ENCODE measurements at places on chromosomes 16 and 17. TPM values are rescaled to one million over a fixed set of nuclear protein-coding genes. Genes with fewer than 3 reads are reported as not detected.

HCRT gene
- total RNA-seq, result not detected

SLX4 gene
- 1.6 TPM for total RNA-seq

NKD1 gene
- under 0.01 TPM for total RNA-seq

FOXN1 gene
- not detected for total RNA-seq

CNTNAP4 gene
- total RNA-seq, result 0.16 TPM

USP10 gene
- total RNA-seq, result 27.9 TPM

STX1B gene
- 3.5 TPM for total RNA-seq

LGALS9C gene
- not detected for total RNA-seq

CD300A gene
- total RNA-seq, result not detected

SLC12A3 gene
- not detected for total RNA-seq

IRX3 gene
- under 0.01 TPM for total RNA-seq

CACNG4 gene
- total RNA-seq, result not detected

NOS2 gene
- total RNA-seq, result not detected

DBNDD1 gene
- 0.95 TPM for total RNA-seq

C1QTNF8 gene
- total RNA-seq, result not detected

CRISPLD2 gene
- total RNA-seq, result 3.1 TPM

Data from bronchial smooth muscle cell (primary cell).